ENCODE measurements at places on chromosomes 11 and 22.

GRCh38 chr22:19438298-19438697 is 6.0 kb downstream of the MRPL40 start:
- DNase-seq = no peak

DNA sequence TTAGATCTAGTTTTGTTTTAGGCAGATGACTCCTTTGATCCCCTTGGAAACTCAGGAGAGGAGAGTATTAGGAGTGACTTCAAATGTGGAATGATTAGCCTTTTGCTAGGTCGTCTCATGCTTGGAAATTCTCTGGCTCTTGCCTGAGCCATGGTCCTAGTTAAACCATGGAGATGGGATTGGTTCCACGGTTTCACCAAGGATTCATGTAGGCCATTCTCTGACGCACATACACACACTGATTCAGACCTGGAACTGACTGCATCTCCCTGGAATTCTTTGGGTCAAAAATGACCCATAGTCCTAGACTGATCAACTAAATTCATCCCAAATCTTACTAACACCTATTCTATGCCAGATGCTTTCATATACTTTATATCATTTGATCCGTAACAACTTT is 56.5 kb downstream of the POLD3 start:
- no peak for DNase-seq

GRCh38 chr22:38422611-38423511 is 32.1 kb downstream of the KCNJ4 start:
- no peak for DNase-seq

DNA sequence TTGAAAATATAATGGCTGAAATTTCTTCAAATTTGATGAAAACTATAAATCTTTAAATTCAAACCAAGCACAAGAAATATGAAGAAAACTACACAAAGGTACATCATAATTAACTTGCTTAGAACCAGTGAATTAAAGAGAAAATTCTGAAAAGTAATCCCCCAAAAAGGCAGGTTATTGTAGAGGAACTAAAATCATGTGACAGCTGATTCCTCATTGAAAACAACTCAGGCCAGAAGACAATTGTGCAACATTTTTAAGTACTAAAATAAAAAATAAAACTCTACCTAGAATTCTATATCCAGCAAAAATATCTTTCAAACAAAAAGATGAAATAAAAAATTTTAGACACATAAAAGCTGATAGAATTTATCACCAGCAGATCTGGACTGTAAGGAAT is 90.3 kb downstream of the SOX6 start:
- DNase-seq = no peak

GRCh38 chr22:34236527-34236926 is 316.3 kb upstream of the LARGE1 start:
- no peak for DNase-seq

DNA sequence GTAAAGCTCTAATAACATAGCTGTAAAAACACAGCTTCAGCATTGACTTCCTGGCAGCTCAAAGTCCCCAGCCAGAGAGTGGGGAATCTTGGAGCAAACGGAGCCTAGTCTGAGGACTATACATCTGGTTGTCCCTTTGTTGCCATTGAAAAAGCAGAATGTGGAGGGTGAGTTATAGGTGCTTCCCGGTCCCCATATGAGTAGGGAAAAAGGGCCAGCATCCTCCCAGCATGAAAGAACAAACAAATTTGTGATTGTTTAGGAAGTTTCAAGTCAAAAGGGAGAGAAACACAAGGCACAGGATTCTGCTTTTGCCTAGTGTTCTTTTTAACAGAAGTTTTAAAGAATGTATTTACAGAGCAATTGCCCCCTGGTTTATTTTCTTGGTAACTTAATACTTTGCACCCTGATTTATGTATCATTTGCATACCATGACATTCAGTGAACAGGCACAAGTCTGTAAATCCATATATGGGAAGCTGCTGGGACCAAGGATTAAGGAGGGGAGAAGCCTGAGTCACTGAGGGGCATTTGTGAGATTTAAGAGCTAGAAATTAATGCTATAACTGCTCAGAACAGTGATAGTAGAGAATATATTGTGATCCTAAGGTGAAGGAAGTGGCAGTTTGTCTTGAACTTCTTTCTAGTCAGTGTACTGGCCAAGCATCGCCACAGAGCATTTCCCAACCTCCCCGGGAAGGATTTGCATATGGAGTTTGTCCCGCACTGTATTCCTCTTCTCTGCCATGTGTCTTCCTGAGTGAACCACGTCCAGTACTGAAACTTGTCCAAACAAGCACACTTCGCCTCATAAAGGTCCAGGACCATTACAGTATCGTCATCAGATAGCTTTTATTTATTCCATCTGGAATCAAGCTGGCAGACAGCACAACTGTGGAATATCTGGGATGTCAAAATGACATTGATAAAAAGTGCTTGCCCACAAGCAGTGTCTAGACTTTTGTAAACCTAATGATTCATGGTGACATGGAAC is 103.0 kb downstream of the DBX1 start:
- DNase-seq = no peak

DNA sequence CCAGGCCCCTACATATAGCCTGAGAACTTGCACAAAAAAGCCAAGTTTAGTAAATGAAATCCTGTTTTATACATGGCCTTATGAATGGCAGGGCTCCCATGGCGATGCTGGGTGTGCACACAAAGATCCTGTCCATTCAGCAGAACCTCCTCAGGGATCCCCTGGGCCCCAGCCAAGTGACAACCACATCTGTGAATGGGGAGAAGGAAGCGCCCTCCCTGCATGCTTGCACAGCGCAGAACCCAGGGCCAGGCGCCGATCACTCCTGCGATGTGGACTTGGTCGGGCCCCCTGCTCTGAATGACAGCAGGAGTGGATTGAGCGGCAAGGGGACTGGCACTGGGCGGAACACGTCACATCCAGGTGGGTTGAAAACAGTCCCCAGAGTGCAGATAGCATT is 4.5 kb upstream of the CDC42EP2 start:
- DNase-seq = no peak

GRCh38 chr22:32660292-32660691 is 141.2 kb upstream of the TIMP3 start:
- DNase-seq = peak; percentile 47

GRCh38 chr11:96259134-96259830 is 83.7 kb downstream of the MAML2 start:
- peak; percentile 29 for DNase-seq

Data from brain microvascular endothelial cell (primary cell).